ENCODE measurements at places on chromosomes 16 and 17.

- no peak for DNase-seq
Observed at GRCh38 chr17:75619506-75620431, 13.5 kb upstream of the SMIM5 start.

DNA sequence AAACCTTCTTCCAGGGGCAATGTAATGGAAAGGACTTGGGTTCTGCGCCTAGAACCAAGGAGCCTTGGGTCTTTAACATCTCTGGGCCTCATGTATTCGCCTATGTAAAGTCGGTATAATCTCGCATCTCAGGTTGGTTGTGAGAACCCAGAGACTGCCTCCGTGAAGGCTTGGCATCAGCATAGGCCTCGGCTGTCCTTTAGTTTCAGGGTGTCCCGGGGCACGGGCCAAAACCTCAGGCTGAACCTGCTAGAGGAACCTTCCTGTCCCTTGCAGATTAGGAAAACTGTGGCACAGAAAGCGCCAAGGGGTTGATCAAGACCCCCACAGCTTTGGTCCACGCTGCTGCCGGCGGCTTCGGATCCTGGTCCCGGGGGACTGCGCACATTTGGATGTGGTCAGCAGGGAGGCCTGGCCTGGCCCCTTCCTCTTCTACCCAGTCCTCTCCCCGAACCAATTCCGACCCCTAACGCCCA is 772 bp upstream of the PHAF1 start:
- DNase-seq, result no peak

DNA sequence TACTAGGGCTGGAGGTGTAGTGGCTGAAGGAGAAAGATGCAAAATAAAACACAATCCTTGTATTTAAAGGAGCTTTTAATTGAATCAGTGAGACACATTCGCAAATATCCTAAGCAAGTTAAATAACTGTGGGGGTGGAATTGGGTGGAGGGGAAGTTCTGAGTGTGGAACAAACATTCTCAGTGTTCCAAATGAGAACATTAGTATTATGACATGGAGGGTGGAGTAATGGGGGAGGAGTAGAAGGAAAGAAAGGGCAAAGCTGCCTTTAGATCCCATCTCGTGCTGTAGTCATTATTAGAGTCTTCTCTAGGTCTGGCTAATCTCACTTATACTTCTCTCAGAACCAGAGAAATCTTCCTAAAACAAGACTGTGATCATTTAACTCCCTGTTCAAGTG is 169.7 kb downstream of the ANKFN1 start:
- no peak for DNase-seq

GRCh38 chr16:4328782-4329775 is 13.2 kb downstream of the GLIS2 start:
- DNase-seq, result no peak
